CD4-positive, alpha-beta T cell treated with Interleukin-10 for 1 hour (primary cell): ENCODE measurements at places on chromosomes 13 and 19.

- no peak for DNase-seq
Observed at GRCh38 chr13:63107179-63107943, 1691.7 kb upstream of the PCDH20 start.

- DNase-seq, result no peak
Observed at GRCh38 chr19:33647146-33647545, 25.4 kb downstream of the CHST8 start.

DNA sequence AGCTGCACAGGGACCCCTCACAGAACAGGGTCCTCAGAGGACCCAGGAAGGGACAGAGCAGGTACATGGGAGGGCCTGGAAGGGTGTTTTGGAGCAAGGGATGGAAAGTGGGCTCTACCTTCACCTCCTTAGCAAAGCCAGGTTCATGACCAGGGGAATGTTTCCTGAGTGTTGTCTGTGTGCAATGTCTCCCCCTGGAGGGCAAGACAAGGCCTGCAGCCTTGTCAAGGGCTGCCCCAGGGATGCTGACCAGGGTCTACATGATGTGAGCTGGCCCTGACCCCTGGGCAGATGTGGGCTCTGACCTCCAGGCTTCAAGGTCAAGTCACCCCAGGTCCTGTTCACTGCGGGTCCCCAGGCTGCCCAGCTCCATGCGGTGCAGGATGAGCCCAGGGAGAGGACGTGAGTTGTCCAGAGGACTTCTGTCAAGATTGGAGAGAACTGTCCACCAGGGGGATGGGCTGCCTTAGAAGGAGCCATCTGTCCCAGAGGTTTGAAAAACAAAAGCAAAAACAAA, 1.0 kb upstream of the CEACAM1 start:
- peak; percentile 77 for DNase-seq

DNA sequence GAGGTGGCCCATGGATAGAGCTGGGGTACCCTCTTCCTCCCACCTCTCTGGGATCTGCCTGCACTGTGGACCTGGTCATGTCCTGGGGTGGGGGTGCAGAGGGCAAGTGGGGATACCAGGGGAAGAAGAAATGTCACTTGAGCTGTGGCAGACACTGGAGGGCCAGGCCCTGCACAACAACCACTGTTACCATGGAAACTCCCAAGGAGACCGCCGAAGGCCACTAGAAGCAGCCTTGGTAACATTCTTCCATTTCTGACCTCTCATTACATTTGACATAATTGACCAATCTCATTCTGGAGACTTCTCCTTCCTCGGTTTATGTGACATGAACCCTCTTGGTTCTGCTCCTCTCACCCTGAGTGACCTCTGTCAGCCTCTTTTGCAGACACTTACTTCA, 179.9 kb upstream of the SERP2 start:
- DNase-seq, result no peak

DNA sequence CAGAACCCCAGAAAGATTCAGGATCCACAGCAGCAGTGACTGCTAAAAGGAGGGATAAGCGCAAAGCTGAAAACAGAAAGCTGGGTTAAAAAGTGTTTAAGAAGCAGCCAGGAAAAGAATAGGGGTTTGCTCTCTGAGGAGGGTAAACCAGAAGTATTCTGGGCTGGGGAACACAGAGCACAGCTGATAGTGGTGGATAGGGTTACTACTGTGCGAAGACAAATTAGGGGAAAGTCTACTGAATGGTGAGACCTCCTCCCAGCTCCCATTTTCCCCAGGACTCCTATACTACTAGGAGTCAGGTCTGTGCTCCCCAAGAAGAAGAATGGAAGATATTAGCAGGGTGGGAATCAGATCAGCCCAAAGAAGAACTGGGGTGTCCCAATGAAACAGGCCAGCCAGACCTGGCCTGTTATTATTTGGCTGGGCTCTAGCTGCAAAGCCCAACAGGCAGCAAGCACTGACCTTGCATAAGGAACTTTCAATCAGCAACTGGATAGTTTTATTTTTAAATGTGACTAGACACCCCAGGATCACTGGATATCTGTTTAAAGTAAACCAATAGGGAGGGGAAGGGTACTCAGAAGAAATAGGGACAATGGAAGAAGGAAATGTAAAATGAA, 43.5 kb upstream of the SERTM1 start:
- DNase-seq, result no peak

DNA sequence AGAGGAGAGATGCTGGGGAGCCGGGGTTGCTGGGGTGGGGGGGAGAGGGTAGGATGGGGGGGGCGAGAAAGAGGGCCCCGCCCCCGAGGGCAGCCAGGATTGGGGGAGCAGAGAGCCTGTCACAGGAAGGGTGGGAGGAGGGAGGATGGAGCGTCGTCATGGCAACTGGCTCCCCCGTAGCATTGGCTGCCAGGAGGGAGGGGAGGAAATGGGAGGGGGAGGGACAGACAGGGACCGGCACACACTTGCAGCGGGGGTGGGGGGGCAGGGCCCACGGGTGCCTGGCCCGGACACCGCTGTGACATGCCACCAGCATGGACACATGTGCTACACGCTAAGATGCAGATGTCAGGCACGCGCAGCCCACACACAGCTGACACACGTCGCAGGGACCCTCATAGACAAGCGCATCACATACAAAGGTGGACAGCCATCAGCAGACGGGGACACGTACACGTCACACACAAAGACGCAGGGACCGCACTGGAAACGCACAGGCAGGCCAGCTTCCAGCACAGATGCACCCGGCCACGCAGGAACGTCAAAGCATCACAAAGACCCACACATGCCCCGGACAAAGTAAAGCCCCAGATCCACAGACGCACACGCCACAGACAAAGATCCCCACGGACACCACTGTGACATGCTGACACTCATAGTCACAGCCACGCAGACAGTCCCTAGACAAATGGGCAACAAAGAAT, at the start of gene LMTK3:
TSS of gene LMTK3 (minus strand) at position 36 of the 704 bp plus-strand sequence. CDS start 259 bp downstream, outside the sequence.
- DNase-seq, result peak; percentile 94

GRCh38 chr19:11355160-11356073, at the start of gene PLPPR2:
Gene PLPPR2, plus strand, starts transcription at chr19:11355432. Its CDS starts 2,242 bp downstream, at chr19:11357674.
- DNase-seq, result peak; percentile 90

DNA sequence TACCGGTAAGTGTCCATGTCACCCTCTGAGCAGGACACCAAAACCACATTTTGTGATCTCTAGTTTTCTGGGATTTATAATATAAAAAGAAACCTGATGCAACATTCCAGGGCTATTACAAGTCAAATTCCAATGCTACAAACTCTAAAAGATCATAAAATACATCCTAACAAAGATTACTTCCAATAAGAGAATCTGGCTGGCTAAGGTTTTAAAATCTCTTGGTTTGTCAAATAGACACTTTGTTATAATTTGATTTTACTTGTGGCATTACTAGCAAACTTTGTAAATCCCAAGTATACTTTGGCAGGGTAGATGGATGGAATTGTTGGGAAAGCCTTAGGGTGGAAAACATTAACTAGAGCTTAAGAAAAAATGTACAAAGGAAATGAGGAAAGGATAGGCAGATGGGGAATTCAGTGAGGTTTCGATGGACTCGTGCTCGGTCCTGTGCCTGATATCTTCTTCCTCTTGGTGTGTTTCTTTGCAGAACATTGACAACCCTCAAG, 74.0 kb upstream of the POMP start:
- DNase-seq, result no peak

DNA sequence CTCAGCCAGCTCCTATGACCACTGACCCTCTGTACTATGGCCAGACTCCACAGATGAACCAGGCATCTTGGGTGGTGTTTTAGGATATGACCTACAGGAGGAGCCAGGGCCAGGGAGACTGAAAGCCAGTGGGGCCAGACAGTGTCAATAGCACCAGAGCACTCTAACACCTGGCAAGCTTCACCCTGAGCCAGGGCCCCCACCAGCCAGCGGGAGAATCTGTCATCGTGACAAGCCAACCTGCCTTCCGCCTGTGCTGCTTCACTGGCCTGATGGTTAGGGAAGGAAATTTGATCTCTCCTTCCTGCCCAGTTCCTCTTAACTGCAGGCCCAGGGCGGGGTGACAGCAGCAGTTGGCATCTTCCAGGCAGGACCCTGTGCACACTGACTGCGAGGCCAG, 222.4 kb downstream of the UQCRFS1 start:
- DNase-seq, result no peak

- DNase-seq, result no peak
Observed at GRCh38 chr19:30598688-30599087, 226.5 kb downstream of the ZNF536 start.

DNA sequence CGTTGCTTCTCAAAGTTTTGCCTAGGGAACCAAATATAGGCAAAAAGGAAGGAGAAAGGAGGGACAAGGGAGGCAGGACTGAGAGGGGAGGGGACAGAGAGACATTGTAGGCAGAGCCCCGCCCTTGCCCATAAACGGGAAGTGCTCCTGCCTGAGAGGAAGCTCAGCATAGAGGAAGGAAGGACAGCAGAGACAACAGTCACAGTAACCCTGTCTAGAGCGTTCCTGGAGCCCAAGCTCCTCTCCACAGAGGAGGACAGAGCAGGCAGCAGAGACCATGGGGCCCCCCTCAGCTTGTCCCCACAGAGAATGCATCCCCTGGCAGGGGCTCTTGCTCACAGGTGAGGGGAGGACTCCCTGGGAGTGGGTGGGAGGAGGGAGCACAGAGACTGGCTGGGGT, at the start of gene CEACAM21:
TSS of gene CEACAM21 (plus strand) at position 169 of the 400 bp plus-strand sequence. CDS start at position 278, 109 bp downstream.
- peak; percentile 61 for DNase-seq

DNA sequence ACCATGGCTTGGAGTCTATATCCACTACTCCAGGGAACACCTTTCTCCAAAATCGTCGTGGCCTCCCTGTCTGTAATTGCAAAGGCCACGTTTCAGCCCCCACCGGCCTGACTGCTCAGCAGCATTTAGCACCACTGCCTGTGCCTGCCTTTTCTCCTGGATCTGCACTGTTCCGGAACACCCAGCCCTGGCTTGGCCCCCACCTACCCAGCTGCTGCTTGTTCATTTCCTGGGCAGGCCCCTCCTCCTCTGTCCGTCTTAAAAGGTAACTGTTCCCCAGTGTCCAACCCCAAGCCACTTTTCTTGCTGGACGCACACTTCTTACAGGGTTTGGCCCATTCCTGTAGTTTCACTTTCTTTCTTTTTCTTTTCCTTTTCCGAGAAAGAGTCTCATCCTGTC, 8.5 kb upstream of the SYT5 start:
- no peak for DNase-seq

- no peak for DNase-seq
Observed at GRCh38 chr13:35961002-35961401, 170.2 kb downstream of the DCLK1 start.

GRCh38 chr19:7507884-7508283, 8.0 kb upstream of the ZNF358 start:
- DNase-seq, result no peak
